D721Med (cell line): ENCODE measurements at places on chromosomes 6 and 20.

- no peak for DNase-seq
These were observed 6.2 kb downstream of the EYA2 start for GRCh38 chr20:46900826-46901225.

DNA sequence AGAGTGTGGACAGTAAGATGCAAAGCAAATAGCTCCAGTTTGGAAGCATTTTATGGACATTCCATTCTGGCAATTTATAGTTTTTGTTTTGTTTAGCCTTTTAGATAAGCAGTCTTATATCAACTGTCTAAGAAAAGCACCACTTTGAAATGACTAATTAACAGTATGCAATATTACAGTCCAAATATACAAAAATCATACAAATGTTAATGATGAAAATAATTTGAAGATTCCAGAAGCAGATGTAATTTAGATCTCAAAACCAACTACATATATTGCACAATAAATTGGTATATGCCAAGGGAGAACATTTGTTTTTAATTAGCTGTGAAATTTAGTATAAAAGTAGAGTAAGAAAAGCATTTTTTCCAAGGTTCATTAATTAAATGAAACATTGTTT is 158.8 kb downstream of the KIF6 start:
- no peak for DNase-seq

- no peak for DNase-seq
These were observed 3.4 kb downstream of the CYB5R4 start for GRCh38 chr6:83862776-83863471.

DNA sequence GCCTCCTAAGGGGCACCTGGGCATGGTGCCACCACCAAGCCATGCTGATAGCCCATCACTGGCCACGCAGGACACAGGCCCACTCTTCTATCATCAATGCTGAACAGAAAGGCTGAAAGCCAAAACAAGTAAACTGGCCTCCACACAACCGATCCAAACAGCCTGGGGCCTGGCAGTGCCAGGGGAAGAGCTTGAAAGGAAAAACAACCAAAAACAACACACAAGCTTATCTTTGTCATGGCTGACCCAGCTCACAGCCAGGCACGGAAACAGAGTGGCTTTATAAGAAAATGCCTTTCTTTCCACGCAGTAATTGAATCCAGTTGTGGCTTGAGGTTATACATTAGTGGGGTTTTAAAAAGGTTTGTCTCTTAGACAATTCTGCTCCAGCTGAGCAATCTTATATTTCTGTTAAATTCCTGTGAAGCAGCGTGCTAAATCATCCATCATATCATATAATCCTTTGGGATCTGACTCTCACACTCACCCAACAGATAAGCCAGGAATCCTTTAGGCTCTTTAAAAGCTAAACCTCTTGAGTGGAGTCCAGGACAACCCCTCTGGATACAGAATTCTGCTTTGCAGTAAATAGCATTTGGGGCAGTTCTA is 65.4 kb upstream of the SLC22A16 start:
- DNase-seq: peak; percentile 38

DNA sequence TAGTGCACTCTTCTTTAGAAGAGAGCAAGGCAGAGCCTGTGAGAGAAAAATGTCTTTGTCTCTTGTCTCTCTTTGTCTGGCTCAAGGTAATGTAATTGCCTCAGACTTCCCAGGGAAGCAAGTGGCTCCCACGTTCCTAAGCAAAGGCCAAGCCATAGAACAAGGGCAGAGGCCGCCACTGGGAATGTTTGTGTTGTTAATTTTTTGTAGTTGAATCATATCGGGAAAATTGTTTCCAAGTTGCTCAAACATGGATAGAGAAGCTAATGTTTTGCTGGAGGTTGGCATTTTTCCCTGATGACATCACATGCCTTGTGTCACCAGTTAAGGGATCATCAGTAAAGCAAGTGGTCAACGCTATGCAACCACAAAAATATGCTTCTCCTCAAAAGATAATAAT is 211.5 kb upstream of the FOXA2 start:
- DNase-seq: no peak

DNA sequence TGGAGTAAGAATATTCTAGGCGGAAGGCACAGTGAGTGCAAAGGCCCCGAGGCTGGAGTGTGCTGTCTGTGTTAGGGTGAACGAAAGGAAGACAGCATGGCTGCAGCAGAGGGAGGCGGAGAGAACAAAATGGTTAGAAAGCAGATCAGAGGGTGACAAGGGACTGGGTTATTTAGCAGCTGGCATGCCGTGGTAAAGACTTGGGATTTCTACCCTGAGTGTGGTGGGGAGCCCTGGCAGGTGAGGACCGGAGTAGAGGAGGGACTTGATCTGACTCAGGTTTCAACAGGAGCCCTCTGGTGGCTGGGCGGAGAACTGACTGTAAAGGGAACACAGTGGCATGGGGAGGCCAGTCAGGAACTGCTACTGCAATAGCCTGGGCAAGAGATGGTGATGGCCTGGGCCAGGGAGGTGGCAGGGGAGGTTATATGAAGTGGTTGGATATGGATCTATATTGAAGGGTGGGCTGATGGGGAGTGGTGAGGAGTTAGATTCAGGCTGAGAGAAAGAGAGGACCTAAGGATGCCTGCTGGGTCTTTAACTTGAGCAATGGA is 38.0 kb downstream of the PIM1 start:
- peak; percentile 49 for DNase-seq

DNA sequence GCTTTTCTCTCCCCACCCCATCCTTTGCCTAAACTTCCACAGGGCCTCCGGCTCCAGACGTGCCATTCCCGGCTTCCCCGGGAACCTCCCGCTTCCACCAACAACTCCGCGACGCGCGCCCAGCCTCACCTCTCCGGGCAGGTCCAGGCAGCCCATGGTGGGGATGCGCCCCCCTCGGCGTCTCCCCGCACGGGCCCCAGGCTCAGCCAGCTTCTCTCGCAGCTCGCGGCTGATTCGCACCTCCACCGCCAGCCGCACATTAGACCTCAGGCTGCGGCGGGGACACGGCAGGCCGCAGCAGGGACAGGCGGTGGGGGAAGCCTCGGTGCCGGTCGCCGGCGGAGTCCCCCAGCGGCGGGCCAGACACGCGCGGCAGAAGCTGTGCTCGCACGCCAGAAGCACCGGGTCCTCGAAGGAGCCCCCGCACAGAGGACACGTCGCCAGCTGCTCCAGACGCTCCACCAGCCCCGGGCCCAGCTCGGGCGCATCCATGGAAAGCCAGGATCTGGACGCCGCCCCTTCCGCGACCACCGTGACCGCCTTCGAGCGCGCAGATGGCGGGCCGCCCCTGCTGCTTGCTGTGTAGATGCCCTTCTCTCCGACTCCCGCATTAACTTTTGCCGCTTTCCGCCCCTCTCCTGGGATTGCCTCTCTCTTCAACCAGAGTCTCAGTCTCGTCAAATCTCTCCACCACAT is at the start of gene RNF39:
RNF39 (minus strand) TSS at position 676 of the 696 bp plus-strand sequence; CDS start at position 492, 184 bp downstream.
- no peak for DNase-seq

- no peak for DNase-seq
These were observed 1.1 kb upstream of the PHF10 start for GRCh38 chr6:169725125-169726048.

DNA sequence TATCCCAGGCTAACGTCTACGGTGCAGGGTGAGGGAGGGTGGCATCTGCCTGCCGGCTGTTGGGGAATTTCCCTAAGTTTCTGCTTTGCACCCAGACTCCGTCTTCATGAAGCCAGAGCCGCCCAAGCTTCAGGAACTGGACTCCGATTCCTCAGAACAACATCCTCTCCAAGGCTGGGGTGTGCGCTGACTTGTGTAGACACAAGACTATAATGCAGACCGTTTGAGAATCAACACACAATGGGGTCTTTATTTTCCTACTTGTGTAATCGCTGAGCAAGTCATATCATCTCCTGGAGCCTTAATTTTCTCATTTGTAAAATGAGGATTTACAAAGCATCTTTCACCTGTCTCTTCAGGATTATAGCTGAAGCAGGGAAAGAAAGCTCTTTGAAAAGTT is 160.5 kb upstream of the AGPAT4 start:
- DNase-seq: no peak

GRCh38 chr6:47353871-47354270 is 44.2 kb upstream of the TNFRSF21 start:
- no peak for DNase-seq

DNA sequence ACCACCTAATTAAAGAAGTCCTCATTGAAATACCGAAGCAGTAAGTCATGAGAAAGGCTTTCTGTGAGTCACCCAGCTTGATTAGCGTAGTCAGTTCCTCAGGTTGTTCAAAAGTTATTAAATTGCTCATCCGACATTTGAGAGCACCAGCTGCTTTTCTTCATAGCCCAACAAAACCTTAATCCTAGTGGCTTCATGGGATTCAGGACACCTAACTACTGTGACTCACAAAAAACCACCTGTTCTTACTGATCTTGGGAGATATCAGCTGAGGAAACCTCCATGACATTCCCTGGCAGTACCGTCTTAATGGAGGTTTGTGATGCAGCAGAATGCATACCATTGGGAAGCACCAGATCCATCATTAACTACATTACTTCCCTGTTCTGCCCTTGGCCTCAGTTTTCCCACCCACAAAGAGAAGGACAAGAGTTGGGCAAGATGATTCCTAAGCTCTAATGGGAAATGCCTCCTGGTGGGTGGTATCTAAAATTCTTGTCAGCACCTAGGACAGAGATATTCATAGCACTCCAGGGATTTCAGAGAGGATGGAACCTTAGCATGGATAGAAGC is 103.8 kb downstream of the KHDC1L start:
- DNase-seq: no peak

GRCh38 chr20:49186535-49187329 is 1.4 kb downstream of the STAU1 start:
- no peak for DNase-seq

GRCh38 chr6:14165091-14165490 is 47.5 kb downstream of the CD83 start:
- no peak for DNase-seq

DNA sequence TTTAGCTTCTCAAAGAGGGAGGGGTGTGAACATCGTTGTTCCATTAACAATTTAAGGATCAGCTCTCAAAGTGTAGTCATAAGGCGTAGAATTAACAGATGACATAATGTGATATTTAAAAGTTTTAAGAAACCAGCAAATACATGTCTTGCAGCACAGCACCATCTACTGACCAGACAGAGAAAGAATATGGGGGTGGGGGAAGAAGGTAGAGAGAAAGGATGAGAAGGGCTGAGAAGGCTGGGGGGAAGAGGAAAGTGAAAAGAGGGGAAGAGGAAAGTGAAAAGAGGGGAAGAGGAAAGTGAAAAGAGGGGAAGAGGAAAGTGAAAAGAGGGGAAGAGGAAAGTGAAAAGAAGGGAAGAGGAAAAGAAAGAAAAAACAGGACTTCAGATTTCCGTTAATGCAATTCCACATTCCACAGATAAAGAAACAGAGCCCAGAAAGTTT is 80.9 kb downstream of the HAO1 start:
- DNase-seq: no peak

DNA sequence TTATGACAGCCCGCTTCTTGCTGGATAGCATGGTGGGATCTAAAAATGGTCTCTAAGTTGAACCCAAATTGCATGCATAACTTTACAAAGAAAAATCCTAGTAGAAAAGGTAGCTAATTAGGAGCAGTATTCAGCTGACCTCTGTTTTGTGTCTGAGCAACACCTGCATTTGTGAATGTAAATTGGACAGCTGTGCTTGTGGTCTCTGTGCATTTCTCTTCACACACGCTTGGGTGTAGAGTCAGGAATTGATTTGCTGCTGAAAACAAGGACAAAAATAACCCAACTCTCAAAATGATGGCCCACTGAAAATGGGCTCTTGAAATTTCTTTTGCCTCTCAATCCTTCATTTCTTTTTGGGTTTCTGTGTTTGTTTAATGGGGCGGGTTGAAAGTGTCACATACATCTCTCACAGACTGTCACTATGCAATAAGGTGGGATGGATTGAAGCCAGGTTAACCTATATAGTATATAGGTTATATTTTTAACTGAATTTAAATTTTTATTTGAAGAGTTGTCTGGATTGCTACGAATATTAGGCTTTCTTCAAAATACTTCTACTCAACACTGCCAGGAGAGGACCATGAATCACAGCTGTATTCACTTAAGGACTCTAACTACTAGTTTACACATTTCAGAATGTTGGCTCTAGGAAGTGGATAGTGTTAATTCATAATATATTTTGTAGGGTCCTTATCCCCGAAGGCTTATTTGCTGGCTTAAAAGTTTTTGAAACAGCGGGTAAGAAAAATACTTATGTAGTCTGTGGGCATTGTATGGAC is 46.5 kb downstream of the SOBP start:
- DNase-seq: no peak

DNA sequence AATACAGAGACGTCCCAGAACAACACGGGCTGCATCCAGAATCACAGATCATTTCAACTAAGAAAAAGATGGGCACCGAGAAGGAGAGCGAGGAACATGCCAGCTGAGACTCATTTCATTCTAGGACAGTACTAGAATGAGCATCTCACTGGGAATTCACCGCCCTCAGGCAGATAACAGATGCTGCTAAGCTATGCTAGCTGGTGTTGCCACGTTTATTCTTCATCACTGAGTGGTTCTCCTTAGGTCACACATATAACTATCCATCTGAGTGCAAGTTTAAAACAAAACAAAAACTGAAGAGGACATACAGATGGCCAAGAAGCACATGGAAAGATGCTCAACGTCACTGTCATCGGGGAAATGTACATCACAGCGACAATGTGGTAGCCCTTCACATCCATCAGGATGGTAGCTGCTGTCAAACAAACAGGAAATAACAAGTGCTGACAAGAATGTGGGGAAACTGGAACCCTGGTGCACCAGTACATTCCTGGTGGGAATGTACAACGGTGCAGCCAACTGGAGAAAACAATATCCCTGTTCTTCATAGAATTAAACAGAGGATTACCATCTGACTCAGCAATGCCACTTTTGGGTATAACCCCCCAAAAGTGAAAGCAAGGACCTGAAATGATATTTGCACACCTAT is 97.6 kb downstream of the SLC22A23 start:
- DNase-seq: no peak

DNA sequence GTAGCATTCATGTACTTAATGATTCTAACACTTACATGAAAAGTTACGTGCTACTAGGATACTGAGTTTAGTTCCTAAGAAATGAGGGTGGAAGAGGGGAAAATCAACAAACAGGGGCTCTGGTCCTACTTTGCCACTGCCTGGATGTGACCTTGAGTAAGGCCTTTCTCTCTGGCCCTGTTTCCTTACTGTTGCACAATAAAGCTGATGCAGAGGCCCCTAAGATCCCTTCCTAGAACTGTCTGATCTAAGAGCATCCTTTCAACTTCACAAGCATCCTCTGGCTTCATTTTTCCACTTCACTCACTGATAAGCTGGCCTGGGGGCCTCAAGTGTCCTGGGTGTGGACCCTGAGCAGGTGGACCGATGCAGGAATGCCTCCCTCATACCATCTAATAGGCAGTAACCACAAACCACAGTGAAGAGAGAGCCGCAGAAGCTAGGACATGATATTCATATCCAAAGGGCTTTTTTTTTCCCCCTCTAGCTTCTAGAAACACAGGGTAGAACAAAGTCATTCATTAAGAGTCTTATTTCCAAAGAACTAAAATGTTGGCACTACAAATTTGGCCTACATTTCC is 21.6 kb downstream of the FKBP1A start:
- DNase-seq: no peak

GRCh38 chr6:148912252-148912651 is 165.4 kb downstream of the UST start:
- no peak for DNase-seq
